ENCODE measurements at places on chromosomes 6 and 20.
A peak's percentile ranks its signal among the peaks of the same experiment; 100 is the strongest.

- DNase-seq, result no peak
These were observed 254.2 kb downstream of the ERMARD start for GRCh38 chr6:170005665-170006064.

DNA sequence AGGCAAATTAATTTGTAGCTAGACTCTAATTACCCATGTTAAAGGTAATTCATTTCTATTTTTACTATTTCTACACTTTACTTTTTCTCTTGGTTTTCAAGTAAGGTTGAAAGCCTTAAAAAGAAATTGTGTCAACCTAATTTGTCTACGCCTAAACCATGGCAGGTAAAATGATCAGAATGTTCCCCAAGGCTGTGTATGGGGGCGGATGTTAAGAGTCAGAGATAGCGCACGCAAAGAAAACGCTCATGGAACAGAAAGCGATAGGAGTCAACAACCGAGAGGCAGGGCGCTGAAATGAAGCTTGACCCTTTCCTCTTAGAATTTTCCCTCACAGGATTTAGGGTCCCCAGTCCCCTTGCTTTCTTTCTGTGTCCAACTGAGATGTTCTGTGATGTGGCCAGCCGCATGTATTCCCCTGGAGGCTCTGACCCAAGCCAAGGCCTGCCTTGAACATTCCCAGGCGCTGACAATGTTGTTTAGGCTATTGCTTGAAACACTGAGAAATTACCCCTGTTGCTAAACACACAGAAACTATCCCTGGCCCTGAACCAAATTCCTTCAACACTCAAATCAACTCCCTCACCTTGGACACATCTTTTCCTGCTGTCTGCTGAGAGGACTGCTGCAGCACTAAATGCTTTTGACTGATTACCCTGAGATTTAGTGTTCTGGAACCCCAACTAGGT lies 10.9 kb downstream of the PSMB1 start:
- no peak for DNase-seq

DNA sequence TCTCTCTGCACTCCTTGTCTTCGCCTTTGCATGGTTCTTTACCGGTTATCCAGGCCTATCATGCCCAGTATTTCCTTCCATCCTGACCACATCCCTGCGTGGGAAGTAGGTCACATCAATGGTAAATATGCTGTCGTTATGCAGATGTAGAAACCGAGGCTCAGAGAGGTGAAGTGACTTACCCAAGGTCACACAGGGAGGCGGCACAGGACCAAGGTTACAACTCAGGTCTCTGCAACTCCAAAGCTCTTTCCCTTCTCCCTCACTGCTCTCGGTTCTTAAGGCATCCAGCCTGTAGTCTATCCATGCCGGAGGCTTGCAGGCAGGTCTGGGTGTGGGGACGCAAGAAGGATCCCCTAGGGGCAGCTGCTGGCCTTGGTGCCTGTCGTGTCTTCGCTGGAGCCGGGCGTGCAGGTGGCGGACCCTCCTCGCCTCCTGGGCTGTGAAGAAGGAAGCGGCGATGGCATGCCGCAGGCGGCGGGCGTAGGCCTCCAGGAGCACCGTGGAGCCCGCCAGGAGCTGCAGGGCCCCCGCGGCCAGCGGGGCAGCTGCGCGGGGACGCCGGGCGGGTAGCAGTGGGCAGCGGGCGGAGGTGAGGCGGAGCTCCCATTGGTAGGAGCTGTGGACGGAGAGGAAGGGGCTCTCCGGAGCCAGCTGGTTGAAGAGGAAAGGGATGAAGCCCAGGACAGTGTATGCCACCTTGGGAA lies 9.1 kb downstream of the OCSTAMP start:
- no peak for DNase-seq

GRCh38 chr6:43823879-43824702 lies 54.1 kb downstream of the VEGFA start:
- DNase-seq, result no peak

- DNase-seq, result no peak
These were observed 20.1 kb upstream of the SLC22A1 start for GRCh38 chr6:160101277-160102205.

GRCh38 chr20:31979713-31980426 lies 11.9 kb downstream of the XKR7 start:
- no peak for DNase-seq

DNA sequence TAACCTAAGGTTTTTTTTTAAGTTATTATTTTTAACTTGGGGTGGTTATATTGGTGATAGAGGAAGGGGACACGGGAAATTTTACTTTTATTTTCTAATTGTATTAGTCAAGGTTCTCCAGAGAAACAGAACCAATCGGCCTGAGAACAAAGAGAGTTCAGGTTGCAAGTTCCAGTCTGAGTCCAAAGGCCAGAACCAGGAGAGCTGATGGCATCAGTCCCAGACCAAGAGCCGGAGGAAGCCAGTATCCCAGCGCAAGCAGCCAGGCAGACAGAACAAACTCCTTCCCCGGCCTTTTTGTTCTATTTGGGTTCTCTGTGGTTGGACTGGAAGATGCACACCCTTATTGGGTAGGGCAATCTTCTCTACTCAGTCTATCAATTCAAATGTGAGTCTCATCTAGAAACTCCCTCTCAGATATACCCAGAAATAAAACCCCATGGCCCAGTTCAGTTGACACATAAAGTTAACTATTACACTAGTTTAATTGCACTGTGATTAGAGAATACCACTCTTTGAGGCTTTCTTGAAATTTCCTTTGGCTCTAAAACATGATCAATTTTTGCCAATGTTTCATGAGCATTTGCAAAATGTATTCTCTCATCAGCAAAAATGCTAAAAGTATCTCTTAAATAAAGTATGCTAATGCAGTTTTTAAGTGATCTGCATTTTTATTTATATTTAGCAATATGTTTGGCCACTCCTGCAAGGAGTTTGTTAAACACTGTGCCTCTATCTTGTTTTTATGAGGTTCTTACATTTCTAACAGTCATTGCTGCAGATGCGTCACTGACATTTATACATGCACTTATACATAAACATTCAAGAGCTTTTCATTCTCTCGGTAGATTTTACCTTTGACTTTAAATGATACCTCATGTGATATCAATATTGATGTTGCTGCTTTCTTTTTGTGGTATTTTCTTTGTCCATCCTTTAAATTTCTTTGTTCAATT lies 103.2 kb upstream of the SSTR4 start:
- DNase-seq, result no peak

- DNase-seq, result peak; percentile 36
These were observed at the start of gene SOD2 for GRCh38 chr6:159693128-159693893. Gene SOD2 (minus strand): TSS chr6:159693241. CDS start chr6:159693167, 74 bp downstream.

DNA sequence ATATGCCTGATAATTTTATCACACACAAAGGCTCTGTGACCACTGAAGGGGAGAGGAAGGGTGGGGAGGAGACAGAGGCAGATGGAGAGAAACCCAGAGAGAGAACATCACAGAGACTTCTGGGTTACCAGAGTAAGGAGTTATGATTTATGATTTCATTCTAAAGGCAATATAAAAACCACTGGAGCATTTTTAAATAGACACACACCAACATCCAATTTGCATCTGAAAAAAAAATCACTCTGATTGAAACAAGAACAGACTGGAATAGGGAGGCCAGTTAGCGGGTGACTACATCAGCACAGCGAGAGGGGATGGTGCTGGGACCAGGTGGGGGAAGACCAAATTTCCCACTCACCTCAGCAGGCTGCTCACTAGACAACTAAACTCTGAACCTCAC lies 104.8 kb downstream of the AGPAT4 start:
- DNase-seq, result no peak

GRCh38 chr6:5712349-5713215 lies 294.1 kb downstream of the NRN1 start:
- DNase-seq, result no peak

DNA sequence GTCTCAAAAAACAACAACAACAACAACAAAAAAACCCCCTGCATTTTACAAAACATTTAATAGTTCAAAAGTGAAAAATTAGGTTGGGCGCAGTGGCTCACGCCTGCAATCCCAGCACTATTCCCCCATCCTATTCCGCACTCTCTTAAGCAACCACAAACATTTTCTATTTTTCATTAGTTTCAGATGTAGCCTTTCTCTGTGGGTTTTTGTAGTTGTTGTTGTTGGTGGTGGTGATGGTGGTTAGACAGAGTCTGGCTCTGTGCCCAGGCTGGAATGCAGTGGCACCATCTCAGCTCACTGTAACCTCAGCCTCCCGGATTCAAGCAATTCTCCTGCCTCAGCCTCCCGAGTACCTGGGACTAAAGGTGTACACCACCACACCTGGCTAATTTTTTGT lies 6.4 kb upstream of the GMNN start:
- no peak for DNase-seq

DNA sequence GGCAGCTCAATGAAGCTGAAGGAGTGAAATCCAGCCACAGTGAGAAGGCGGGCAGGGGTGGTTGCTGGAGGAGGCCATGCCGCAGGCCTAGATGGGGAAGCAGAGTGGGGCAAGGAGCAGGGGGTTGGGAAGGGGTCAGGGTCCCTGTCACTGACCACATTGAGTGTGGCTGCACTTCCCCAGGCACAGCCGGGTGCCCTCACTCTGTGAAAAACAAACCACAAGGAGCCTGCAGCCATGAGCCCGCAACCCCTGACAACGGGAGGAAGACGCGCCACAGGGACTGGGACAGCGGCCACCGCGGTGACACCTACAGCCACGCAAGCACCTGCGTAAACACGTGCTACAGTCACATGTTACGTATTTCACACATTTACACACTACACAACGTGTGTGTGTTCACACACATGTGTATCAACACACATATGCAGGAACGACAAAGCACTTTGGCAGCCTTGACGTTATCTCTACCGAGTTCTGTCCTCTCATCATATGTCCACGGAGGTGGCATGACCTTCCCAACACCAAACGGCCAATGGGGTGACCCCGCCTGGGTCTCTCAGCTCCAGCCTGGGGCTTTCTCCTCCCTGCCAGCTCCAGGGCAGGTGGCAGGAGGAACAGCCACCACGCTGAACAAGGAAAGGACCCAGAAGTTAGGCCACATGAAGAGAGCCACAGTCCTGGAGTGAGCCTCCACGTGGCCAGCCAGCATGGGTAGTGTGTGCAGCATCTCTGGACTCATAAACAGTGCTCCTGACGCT lies 137.6 kb upstream of the RPS6KA2 start:
- DNase-seq, result no peak

Measured in thoracic aorta (tissue), 2 donors.